ENCODE measurements at places on chromosomes 3 and 15. TPM values are rescaled to one million over a fixed set of nuclear protein-coding genes. Genes with fewer than 3 reads are reported as not detected.

DNA sequence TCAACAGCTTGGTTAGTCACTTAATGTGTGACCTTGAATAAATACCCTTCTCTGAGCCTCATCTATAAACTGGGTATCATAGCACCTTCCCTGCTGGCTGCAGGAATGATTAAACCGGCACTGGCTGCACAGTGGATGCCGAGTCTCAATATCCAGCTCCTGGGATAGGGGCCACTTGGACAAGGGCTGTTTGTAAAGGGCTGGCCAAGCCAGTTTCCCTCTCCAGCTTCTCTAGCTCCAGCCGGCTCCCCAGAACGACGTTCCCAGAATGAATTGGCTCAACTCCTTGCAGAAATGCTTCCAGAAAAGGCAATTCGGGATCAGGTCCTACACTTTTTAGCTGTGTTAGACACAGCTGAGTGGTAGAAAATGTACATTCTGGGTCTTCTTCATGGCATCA, 58.8 kb downstream of the LSM3 start:
- DNase-seq, result no peak

GRCh38 chr15:55267401-55268175, 22.0 kb downstream of the RAB27A start:
- no peak for DNase-seq

Gene IL20RB
- polyA plus RNA-seq, result 0.20 TPM

Gene CELSR3
- 0.76 TPM for polyA plus RNA-seq

- no peak for DNase-seq
These were observed 145.0 kb downstream of the NEK10 start for GRCh38 chr3:27224197-27224596.

DNA sequence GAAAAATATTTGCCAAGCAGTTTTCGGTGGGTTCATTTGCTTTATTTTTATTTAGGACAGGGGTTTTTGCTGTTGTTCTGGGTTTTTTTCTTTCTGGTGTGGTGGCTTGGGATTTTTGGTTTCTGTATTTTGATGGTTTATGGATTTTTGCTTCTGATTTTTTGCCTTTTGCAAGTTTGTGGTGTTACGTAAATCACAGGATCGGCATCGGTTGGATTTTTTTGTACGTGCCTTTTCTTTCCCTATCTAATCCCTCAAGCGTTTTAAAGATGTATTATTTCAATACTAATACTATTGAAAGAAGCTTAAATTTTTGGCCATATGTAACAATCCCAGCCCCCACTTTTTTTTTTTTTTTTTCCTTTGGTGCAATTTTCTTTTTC, 782 bp upstream of the BCL6 start:
- DNase-seq, result no peak

Measured in right renal cortex interstitium (tissue), 3 donors.